Fibroblast of villous mesenchyme (primary cell): ENCODE measurements at places on chromosomes 1 and 21. TPM values are rescaled to one million over a fixed set of nuclear protein-coding genes. Genes with fewer than 3 reads are reported as not detected.

The CFHR2 gene
- total RNA-seq, result not detected in 2 replicates

DNA sequence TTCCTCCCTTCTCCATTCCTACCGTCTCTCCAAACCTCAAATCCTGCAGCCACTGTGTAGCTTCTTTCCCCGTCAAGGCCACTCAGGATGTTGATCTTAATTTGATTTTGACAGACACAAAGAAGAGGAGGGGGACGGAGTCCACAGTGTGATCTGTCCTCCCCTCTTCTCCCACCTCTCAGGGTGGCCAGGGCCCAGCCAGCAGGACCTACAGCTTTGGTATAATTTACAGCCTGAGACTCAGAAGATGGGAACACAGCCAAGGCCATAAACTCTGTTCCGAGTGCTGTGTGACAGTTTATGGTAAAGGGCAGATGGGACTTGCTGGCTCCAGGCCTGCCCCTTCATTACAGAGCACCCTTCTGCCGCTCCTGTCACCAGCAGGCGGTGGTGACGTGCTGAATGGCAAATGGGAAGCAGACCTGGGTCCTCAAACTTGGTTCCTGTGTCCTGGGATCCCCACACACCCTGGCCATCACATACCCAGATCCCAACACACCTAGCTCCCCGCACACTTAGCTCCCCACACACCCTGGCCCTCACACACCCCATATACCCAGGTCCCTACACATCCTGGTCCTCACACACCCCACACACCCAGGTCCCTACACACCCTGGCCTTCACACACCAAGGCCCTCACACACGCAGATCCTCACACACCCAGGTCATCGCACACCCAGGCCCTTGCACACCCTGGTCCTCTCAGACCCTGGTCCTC is 71.6 kb downstream of the CD2 start:
- peak; percentile 37 for DNase-seq

DNA sequence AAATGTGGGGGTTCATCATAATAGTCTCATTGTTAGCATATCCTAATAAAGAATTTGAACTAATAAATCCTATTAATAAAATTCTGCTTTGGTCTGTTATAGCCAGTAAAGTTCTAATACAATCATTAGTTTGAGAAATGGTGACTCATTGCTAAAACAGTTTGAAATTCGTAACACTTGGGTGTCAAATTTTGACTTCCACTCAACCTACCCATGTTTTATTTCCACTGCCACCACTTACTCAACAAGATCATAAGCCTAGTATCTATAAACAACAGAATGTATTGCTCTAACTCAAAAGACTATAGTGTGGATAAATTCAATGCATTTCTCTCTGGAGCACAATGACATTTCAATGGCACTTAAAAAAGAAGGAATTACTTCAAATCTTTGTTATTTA is 29.1 kb downstream of the LGALS8 start:
- peak; percentile 7 for DNase-seq

- DNase-seq, result no peak
Measured at GRCh38 chr1:223363057-223363855, 720 bp downstream of the SUSD4 start.

The LIPI gene
- total RNA-seq, result not detected in 2 replicates

DNA sequence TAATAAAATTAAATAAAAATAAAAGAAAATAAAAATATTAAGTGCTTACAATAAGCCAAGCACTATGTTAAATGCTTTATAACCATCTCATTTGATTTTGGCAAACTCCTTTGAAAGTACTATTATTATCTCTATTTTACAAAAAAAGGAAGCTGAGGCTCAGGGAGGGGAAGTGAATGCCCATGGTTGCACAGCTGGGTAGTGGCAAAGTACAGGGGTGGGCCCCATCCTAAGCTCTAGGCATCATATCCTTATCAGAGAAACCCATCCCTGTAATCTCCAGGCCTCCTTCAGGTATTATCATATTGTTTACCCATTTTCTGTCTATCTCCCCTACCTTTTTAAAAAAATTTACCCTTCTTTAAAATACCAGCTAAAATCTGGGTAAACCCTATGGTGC is 2.3 kb upstream of the MED18 start:
- no peak for DNase-seq

DNA sequence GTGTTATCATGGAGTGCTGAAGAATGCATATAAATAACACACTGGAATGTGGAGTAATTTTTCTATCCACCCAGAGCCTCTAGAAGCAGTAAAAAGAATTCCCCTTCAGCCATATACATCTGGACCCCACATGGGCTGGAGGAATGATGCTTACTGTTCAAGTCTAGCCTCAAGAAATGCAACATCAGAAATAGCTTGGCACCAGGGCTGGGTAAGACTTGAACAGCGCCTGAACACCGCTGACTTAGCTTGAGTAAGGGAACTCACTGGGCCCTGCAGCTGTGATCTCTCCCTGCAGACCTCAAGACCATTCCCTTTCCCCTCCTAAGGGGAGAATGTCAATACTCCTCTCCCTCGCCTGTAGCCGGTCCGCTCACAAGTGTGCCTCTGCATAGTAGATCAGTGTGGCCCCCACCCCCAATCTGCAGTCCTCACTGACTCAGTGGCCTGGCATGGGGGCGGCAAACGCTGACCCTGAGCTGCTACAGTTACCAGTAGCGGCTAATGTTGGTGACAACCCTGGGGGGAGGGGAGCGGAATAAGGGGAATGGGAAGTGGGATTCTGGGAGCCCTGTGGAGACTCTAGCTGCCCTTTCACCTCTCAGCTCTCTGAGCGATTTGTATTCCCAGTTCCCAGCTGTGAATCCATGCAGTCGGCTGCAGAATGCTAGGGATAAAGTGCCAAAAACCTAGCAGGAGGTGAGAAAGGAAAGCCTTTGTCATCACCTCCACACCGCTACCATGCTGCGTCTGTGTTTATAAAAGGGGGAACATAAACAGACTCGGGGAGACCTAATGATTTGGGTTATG is 483.9 kb downstream of the DISC1 start:
- DNase-seq, result peak; percentile 93

The FCRLA gene
- 0.64 and 0.86 TPM in 2 replicates for total RNA-seq

GRCh38 chr1:193322211-193322610 is 135.8 kb upstream of the B3GALT2 start:
- peak; percentile 76 for DNase-seq

- DNase-seq, result no peak
Measured at GRCh38 chr1:155279268-155279667, 2.0 kb downstream of the HCN3 start.

DNA sequence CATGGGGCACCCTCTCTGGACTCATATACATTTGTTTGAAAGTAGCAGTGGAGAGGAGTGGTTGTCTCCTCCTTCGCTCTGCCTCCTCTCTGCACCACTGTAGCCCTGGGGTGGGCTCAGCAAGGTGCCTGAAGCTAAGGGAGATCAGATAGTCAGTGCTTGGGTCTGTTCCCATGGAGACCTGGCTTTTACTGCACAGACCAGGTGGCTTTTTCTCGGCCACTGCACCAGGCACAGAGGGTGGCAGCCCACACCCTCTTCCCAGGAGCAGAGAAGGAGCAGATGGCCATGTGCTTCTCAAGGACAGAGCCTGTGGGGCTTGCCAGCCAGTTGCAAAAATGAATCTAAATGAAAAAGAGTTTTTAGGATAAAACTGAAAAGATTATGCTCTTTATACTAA is 123.4 kb upstream of the KCNK1 start:
- DNase-seq, result no peak

GRCh38 chr1:116147972-116148371 is 36.8 kb downstream of the MAB21L3 start:
- DNase-seq, result no peak

DNA sequence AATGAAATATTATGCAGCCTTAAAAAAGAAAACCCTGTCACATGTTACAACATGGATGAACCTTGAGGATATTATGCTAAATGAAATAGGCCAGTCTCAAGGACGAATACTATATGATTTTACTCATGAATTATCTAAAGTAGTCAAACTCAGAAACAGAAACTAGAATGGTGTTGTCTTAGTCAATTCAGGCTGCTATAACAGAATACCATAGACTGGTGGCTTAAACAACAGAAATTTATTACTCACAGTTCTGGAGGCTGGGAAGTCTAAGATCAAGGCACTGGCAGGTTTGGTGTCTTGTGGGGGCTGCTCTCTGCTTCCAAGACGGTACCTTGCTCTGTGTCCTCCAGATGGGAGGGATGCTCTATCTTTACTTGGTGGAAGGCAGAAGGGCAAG is 113.8 kb upstream of the DNAH14 start:
- DNase-seq, result no peak

The GPA33 gene
- not detected in 2 replicates for total RNA-seq

- no peak for DNase-seq
Measured at GRCh38 chr1:157540852-157541251, 11.5 kb downstream of the FCRL5 start.

- DNase-seq, result peak; percentile 45
Measured at GRCh38 chr1:109547463-109548320, 723 bp upstream of the GNAI3 start.

The B3GALT6 gene
- total RNA-seq, result 25.0 and 30.3 TPM in 2 replicates

The HES2 gene
- 0.43 TPM in 1 of 2 replicates, not detected in the other for total RNA-seq
